ENCODE measurements at places on chromosomes 3 and 15.

DNA sequence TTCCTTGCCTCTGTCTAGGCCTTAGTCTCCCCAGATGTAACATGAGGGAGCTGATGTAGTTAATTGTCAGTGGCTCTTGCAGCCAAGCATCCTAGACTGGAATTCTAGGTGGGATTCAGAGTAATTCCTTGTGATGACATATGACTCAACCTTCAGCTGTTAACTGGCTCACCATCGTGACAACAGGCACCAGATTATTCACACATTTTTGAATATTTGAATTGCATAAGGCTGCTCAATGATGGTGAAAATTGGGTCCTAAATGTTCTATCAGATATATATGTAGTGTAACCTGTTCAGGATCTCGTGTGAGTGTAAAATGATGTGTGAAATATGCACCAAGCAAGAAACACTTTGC, 405.1 kb downstream of the LPP start:
- peak; percentile 63 for DNase-seq

- peak; percentile 68 for DNase-seq
These were observed 133.4 kb upstream of the SMAD3 start for GRCh38 chr15:66931768-66932633.

- DNase-seq = peak; percentile 69
These were observed 63.0 kb downstream of the SLTM start for GRCh38 chr15:58870451-58870850.

DNA sequence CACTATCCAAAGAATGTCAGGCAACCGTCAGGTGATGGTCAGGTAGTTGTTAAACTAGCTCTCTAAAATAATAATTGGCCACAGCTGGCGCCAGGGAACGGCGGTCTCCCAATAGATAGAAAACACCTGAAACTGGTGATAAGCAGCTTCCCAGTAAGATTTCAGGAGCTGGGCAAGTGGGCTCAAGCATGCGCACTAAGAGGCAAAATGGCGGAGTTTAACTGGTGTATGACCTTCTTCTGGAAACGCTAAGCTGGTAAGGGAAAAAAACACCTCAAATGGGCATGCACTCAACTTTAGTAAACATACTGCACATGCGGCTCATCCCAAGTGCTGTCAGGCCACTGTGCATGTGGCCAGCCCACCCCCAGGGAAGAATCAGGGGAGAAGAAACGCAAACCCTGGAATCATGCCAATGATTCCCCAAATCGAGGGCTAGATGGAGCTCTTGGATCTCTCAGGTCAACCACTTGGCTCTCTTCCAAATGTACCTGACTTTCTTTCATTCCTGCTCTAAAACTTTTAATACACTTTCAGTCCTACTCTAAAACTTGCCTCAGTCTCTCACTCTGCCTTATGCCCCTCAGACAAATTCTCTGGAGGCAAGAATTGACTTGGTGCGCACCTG, 195.0 kb downstream of the ZNF621 start:
- no peak for DNase-seq

DNA sequence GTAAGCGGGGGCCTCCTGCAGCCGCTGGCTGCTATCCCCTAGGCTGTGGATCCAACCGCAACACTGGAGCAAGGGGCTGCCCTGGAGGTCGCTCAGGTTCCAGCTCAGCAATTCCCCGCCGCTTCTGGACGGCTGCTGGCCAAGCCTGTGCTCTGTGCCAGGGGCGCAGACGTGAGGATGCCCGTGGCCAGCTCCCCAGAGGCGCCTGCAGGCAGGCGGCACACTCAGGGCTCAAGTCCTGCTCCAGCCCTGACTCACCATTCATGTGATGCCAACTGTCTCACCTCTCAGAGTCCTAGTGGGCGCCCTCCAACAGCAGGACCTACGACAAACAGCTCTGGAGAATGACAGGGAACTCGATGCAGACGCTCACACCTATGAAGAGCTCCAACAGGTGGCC, 31.6 kb downstream of the KLHL25 start:
- DNase-seq = no peak

- DNase-seq = peak; percentile 28
These were observed 186.5 kb downstream of the FOXP1 start for GRCh38 chr3:71397046-71397445.

Measured in fibroblast of skin of right quadriceps (primary cell).